Right atrium auricular region (tissue), 2 donors: ENCODE measurements at places on chromosomes 13 and 19. TPM values are rescaled to one million over a fixed set of nuclear protein-coding genes. Genes with fewer than 3 reads are reported as not detected.
A peak's percentile ranks its signal among the peaks of the same experiment; 100 is the strongest.

PABPC3 gene
- total RNA-seq = not detected

ZNF112 gene
- 6.9 TPM for total RNA-seq

DNA sequence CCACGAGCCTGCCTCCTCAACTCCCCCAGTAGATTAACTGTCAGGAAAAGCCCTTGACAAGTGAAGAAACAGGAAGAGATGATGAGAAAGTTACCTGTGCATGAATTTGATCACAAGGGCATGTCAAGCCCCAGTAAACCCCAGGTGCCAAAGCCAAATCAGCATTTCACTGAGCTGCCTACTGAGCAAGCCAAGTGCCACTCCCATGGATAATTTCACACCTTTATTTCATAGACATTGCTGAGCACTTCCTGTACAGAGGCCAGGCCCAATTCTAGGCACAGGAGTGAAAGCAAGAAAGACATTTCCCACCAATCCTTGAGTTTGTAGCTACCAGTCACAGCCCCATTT, 2.4 kb downstream of the GADD45GIP1 start:
- H3K4me1 ChIP-seq = peaks cover 43% of the 10 kb centered on the region
- no peak overlapping the region for H3K27ac ChIP-seq
- no peak overlapping the region for H3K4me3 ChIP-seq
- peaks cover 53% of the 10 kb centered on the region for H3K36me3 ChIP-seq
- H3K27me3 ChIP-seq = no peaks in the 10 kb centered on the region

DNA sequence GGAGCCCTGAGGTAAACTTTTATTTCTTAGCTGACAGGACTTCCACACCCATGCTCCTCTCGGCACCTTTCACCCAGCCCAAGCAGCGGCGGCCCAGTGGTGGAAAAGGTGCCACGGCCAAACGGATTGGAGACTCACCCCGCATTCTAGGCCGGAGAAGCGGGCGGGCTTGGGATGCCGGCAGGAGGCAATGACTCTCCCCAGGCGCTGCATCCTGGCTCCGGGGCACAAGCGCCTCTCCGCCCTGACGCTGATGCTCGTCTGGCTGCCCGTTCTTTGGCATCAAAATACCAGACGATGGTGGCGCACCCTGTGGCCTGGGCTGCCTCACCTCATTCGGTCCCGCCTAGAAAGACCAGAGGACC, 6.7 kb upstream of the ZNF606 start:
- H3K27me3 ChIP-seq = no peaks in the 10 kb centered on the region
- H3K27ac ChIP-seq = no peak overlapping the region
- peak overlapping the region; percentile 35 for H3K4me3 ChIP-seq
- DNase-seq = no peak
- H3K36me3 ChIP-seq = peaks cover 28% of the 10 kb centered on the region
- H3K4me1 ChIP-seq = no peaks in the 10 kb centered on the region

RNF17 gene
- not detected for total RNA-seq

DNA sequence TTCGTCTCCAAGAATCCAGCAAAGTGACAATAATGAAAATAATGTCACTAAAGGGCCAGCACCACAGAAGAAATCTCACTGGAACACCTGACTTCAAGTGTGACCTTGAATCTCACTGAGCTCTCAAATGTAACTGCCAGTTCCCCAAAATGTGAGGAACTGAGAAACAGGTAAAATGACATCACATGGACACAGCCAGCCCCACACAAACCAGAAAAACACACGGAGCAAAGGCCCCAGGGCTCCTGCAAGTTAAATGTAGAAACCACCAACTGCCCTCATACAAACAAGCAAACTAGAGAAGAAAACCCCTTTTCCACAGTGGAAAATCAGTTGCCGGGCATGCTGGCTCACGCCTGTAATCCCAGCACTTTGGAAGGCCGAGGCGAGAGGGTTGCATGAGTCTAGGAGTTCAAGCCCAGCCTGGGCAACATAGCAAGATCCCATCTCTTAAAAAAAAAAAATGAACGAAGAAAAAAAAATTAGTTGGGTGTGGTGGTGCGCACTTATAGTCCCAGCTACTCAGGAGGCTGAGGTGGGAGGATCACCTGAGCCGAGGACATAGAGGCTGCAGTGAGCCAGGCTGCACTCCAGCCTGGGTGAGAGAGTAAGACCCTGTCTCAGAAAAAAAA, 8.7 kb upstream of the KANK2 start:
- peaks cover 31% of the 10 kb centered on the region for H3K4me1 ChIP-seq
- DNase-seq = no peak
- no peaks in the 10 kb centered on the region for H3K27me3 ChIP-seq
- H3K27ac ChIP-seq = no peak overlapping the region
- no peak overlapping the region for H3K4me3 ChIP-seq
- peaks cover 21% of the 10 kb centered on the region for H3K36me3 ChIP-seq

- no peak overlapping the region for H3K4me3 ChIP-seq
- H3K27ac ChIP-seq = no peak overlapping the region
- no peaks in the 10 kb centered on the region for H3K4me1 ChIP-seq
- no peaks in the 10 kb centered on the region for H3K36me3 ChIP-seq
These were observed 282.3 kb downstream of the SPRY2 start for GRCh38 chr13:80058626-80059025.

ZFP14 gene
- total RNA-seq = 1.3 TPM

DNA sequence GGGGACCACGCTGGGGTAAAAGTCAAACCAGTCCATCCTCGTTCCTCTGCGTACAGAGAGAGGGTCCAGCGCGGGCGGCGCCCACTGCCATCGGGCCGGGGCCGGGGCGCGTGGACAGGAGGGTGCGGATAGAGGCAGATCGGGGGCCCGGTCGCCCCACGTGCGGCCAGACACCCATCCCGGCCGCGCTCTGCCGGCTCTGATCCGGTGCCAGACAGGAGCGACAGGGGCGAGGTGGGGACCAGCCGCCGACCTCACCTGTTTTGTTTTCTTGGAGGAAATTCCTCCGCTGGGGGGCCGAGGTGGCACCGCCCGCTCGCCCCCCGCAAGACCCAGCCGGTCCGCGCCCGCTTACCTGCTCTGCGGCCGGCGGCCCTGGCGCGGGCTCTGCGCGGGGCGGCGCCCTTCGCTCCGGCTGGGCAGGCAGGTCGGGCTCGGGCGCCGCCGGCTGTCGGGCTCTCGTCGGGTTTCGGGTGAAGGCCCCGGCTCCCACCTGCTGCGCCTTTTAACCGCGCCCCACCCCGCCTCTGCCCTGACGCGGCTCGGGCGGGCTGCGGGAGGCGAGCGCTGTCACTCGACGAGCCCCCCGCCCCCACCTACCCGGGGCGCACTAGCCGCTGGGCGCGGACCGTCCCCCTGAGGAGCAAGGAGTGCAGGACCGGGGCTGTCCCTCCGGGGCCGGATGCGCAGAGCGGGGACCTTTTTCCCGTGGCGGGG, at the start of gene GJB6:
TSS of gene GJB6 (minus strand) at position 481 of the 717 bp plus-strand sequence. CDS start 8,839 bp downstream, outside the sequence.
- H3K4me3 ChIP-seq = peak within 1 kb of the TSS; percentile 43
- no peak within 1 kb of the TSS for H3K27ac ChIP-seq
- peaks cover 15% of the 10 kb centered on the region for H3K4me1 ChIP-seq
- H3K36me3 ChIP-seq = no peaks in the 10 kb centered on the region

DNA sequence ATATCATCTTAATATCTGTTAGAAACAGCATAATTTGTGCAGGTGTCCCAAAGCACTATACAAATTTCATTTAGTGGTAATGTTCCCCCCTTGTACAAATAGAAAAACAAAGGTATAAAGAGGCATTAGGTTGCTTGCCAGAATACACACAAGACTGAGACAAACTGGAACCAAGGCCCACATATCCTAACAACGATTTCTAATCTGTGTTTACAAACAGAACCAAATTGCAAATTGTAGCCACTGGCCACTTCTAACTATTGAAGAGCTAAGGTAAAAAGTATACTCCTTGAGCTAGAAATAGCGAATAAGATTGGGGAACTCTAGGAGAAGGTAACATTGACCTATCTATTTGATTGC, 526.1 kb downstream of the KLF12 start:
- no peak overlapping the region for H3K4me3 ChIP-seq
- no peak overlapping the region for H3K27ac ChIP-seq
- no peaks in the 10 kb centered on the region for H3K36me3 ChIP-seq
- H3K4me1 ChIP-seq = no peaks in the 10 kb centered on the region
- H3K27me3 ChIP-seq = no peaks in the 10 kb centered on the region

PSG7 gene
- total RNA-seq = not detected

- no peak for DNase-seq
- no peak overlapping the region for H3K27ac ChIP-seq
- no peaks in the 10 kb centered on the region for H3K27me3 ChIP-seq
- H3K4me1 ChIP-seq = no peaks in the 10 kb centered on the region
- H3K36me3 ChIP-seq = no peaks in the 10 kb centered on the region
These were observed 58.0 kb downstream of the ABCC4 start for GRCh38 chr13:95243207-95243606.

GRCh38 chr13:41577436-41577835, 120.1 kb downstream of the RGCC start:
- DNase-seq = peak; percentile 82
- H3K36me3 ChIP-seq = no peaks in the 10 kb centered on the region
- no peaks in the 10 kb centered on the region for H3K4me1 ChIP-seq
- H3K4me3 ChIP-seq = no peak overlapping the region
- H3K27ac ChIP-seq = peak overlapping the region; percentile 2

- no peaks in the 10 kb centered on the region for H3K36me3 ChIP-seq
- H3K27ac ChIP-seq = no peak overlapping the region
- no peaks in the 10 kb centered on the region for H3K4me1 ChIP-seq
- no peak for DNase-seq
- no peaks in the 10 kb centered on the region for H3K27me3 ChIP-seq
These were observed 36.1 kb upstream of the PDCD5 start for GRCh38 chr19:32544917-32545316.

GAPDHS gene
- not detected for total RNA-seq

DNA sequence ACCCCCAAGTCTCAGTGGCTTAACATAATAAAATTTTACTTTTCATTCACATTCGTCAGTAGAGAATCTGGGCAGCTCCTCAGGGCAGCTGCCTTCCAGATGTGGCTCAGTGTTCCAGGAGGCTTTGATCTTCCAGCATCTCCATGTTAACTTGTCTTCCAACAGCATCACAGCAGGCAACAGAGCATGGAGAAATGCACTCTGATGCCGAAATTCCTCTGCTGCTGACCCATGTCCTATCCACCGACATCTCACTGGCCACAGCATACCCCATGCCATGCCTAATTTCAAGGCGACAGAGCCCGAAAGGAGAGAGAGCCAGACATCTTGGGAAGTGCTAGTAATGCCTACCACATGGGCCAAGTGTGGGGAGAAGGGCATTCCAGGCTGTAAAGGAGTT, 64.9 kb upstream of the MEDAG start:
- H3K27me3 ChIP-seq = no peaks in the 10 kb centered on the region
- H3K4me3 ChIP-seq = no peak overlapping the region
- DNase-seq = no peak
- no peaks in the 10 kb centered on the region for H3K4me1 ChIP-seq
- H3K36me3 ChIP-seq = no peaks in the 10 kb centered on the region
